NCI-H345 (cell line): ENCODE measurements at places on chromosomes 16 and 17.
A peak's percentile ranks its signal among the peaks of the same experiment; 100 is the strongest.

- DNase-seq = no peak
These were observed 6.2 kb downstream of the ACSM5 start for GRCh38 chr16:20415541-20415940.

- DNase-seq = no peak
These were observed 26.7 kb downstream of the ZNF276 start for GRCh38 chr16:89748076-89748475.

DNA sequence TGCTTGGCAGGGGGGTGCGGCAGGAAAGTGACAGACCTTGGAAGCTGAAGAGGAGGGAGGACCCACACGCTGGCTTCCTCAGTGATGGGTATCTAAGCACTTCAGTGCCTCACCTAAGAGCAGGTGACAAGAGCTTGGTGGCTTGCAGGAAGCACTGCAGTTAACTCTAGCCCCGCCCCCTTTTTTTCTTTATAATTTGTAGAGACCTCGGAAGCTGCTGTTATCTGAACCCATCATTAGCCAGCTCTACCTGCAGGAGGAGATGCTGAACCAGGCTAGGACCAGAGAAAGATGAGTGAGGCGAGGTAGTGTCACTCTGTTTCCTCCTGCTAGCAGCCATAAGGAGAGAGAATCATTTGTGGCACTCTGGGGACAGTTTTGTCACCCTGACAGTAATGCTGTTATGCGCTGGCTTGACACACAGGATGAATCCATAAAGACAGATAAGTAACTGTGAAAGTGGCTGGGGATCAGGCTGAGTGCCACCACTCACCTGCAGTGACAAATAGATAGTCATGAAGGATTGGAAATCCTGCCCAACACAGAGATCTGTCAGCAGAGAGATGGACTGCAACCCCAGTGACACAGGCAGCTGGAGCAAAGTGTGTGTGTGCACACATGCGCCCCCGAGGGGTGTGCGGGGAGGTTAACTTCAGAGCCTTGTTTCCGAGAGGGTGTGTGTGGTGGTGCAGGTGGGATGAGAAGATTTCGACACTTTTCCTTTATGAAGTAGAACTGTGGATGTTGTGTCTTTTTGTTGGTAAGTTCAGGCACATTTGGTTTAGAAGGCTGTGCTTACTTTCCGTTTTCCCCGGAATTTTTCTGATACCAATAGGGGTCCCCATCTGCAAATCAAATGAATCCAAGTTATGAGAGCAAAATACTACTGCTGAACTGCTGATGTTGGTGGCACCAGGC lies 224.0 kb downstream of the IRX3 start:
- DNase-seq = peak; percentile 63

DNA sequence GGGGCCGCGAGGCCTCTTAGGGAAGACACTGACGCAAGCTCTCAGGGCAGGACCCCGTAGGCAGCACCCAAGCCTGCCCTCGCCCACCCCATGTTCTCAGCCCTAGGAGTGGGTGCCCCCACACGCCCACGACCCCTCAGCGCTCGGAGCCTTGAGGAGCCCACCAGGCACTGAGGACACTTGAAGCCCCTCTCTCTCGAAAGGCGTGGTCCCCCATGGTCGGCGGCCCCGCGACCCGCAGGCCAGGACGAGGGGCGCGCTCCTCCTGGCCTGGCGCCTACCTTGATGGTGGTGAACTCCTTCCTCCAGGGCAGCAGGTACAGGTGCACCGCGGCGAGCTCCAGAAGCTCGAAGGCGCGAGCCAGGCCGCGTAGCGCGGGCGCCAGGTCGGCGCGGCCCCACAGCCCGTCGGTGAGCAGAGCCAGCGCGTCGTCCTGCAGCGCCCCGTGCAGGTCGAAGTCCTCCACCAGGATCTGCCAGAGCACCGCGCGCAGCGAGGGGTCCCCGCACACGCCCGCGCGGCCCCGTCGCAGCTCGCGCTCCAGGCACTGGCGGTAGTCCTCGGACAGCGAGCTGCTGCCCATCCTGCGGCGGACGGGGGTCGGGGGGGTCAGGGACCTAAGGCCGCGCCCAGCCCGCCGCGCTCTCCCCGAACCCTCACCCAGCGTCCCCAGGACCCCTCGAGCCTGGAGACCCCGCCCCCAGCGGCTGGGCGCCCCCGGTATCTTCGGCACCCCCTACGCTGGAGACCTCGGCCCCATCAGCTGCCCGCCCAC lies 668 bp downstream of the SPATA2L start:
- peak; percentile 45 for DNase-seq

GRCh38 chr17:1060991-1061390 lies 64.1 kb downstream of the TIMM22 start:
- DNase-seq = no peak

DNA sequence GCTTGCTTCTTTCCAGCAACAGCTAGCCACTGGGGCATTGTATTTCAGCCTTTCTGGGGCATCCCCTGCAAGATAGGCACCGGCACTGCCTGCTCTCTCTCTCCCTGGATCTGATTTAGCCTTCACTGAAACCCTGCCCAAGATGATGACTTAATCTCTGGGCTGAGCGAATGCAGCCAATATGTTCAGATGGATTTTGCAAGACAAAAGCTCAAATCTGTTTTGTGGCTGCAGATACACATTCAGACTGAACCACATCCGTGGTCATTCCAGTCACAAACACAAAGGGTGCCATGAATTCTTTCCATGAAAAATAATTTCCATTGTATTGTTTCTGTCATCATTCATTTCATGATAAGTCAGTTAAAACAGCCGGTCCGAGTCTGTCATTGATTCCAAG lies 24.2 kb downstream of the SOST start:
- no peak for DNase-seq

GRCh38 chr16:70687102-70687511 lies 1.3 kb upstream of the MTSS2 start:
- DNase-seq = no peak

GRCh38 chr17:75764711-75765421 lies at the start of gene GALK1:
GALK1 (minus strand) TSS chr17:75765192; CDS start chr17:75765136, 56 bp downstream.
- DNase-seq = peak; percentile 80

DNA sequence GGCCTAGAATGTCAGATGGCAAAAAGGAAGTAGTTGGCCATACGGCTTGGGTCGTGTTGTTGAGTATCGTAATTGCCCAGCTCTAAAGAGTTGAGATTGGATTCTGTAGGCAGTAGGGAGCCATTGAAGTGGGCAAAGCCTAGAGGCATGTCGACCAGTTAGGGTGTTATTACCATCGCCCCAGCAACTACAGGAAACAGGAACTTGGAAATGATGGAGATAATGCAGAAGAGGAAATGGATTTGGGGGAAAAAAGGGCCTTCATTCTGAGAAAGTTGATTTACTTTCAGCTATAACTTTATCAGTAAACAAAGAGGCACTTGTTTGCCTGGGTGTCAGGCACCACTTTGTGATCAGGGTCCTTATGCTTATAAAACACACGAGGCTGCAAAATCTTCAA lies 52.6 kb downstream of the COX10 start:
- DNase-seq = no peak

DNA sequence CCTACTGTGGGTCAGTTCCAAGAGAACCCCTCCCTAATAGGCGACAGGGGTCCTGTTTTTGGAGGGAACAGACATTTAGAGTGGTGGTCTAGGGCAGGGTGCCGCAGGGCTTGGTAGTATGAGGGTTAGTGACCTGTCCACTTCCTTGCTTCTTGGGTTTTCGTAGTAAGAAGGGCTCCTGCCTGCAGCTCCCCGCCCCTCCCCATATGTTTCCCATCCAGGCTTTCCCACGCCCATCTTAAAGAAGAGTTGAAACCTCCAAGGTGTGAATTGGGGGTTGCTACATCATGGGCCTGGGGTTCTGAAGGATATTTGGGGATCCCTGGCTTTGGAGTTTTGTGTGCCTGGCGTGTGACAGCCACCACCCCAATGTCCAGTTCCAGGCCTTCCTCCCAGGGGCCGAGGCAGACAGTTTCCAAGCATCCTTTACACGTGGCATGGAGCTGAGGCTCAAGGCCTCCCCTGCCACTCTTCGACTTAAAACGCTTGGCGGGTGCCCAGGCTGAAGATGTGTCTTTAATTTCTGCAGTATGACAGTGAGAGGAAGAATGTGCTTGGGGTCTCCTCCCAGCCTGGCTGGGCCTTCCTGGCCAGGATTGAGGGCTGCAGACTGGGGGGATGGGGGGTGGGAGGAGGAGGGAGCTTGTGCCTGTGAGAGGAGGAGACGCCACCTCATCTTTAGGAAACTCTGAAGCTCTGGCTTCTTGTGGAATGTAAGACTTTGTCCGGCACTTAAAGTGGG lies 2.3 kb upstream of the COL1A1 start:
- DNase-seq = no peak

DNA sequence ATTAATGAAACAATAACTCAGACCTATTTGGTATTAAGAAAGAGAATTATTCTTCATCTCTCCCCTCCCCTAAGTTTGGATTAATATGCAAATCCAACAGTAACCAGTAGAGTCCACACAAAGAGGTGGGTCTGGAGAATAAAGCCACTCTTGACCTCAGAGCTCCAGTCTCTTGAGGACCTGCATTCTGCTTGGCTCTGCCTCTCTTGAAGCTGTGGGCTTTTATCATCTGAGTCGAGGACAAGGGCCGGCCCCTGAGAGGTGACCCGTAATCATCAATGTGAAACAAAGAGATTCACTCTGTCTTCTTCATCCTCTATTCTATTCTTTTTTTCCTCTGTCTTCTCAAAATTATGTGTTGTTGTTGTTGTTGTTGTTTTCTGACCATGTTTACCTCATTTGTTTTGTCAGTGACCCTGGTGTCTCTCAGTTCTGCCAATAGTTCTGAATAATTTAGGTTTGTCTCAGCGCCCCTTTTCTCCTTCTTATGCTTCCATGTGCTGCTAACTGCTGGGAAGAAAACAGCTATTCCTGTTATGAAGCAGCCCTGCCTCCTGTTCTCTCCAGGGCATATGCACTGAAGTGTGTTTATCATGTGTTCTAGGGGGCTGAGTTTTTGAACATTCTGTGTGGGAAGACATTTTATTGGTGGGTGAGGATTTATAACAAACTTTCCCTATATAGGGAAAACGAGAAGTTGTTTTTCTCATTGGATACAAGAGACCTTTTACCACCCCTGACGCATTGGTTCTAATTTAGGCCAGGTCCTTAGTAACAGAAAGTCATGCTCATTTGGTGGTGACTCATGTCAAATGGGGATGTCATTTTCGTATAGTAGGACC lies 135.8 kb downstream of the TRIM37 start:
- no peak for DNase-seq

DNA sequence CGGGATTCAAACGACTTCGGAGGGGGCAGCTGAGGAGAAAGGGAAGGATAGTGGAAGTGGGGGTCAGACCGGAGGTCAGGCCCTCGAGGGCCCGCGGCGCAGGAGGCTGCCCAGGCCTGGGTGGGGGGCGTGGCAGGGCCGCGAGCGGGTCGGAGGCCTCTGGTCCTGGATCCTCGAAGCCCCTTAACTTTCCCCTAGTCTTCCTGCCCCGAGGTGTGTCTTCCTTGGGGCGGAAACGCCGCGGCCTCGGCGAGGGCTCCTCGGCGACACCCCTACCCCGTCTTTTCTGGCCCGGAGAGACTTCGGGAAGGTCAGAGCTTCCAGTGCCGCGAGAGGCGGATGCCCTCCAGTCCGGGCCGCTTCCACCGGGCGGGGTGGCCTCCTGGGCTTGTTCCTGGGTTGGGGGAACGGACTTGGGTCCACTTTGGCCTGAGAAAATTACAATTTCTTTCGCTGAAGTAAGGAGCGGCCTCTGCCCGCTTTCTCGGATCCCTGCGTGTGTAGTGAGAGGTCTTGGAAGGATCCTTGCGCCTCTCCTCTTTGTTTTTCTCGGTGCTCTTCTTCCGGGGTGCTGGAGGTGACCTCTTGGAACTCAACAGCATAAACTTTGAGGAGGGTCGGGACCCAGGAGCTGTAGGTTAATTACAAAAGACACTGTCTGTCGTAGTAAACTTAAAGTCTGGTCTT lies 491 bp downstream of the IST1 start:
- DNase-seq = peak; percentile 1

- no peak for DNase-seq
These were observed 558 bp upstream of the ZFHX3 start for GRCh38 chr16:73048292-73049080.

DNA sequence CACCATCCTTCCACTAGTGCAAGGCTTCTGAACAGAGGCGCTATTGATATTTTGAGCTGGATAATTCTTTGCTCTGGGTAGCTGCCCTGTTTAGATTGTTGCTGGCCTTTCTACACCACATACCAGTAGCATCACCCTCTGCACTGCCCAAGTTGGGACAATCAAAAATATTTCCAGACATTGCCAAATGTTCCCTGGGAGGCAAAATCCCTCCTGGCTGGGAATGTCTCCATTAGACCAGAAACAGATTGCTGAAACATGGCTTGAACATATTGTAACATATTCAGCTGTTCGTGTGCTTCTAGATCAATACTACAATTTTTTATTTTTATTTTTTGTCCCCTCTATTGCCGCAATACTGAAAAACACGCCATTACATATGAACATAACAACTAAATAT lies 174.6 kb downstream of the ABCA8 start:
- DNase-seq = no peak

DNA sequence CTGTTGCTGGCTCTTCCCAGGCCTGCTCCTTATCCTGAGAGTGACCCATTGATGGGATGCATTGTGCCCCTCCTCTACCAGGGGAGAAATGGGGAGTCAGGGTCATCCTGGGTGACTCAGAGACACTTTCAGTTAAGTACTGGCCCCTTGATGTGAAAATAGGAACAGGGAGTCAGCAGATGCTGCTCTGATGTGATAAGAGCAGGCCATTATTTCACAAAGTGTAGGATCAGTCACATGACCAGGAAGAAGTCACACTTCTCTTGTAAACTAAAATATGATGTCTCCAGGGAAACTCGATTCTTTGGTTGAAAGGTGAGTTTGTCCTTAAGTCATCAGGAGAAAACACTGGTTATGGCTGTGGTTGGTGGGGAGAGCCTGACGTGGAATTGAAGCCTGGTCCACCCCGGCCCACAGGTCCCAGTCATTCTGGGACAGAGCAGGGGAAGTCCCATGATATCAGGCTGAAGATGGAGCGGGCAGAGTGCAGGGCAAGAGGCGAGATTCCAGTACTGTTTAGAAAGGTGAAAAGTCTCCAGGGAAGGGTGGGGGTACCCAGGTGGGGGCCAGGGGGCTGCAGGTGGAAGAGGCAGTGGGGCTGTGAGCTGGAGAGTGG lies 88.6 kb upstream of the NLRP1 start:
- DNase-seq = no peak

DNA sequence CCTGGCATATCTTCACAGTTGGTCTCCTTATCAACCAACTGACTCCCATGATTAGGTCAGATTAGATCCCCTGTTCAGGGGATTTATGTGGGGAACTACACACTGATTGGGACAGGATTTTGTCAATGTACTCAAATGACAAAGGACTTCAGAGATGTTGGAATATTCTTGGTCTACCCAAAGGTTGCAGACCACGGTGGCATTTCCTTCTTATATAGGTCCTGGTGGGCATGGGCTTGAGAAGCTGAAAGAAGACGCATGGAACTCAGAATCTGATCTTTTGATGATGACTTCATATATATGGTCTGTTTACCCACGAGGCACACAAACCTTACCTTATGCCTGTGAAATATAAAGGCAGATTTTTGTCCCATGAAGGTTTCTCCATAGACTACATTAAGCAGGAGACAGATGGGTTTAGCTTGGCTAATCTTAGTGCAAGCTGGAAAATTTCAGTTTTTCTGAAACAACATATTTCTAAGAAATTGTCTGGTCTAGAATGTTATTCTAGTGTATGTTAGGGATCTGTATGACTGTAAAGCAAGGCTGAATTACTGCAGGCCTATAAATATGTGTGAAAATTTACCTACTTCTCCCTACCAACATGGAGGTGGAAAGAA lies 33.5 kb downstream of the HLF start:
- no peak for DNase-seq
